ENCODE measurements at places on chromosomes 2 and 18. TPM values are rescaled to one million over a fixed set of nuclear protein-coding genes. Genes with fewer than 3 reads are reported as not detected.

GRCh38 chr18:77102259-77103040 lies 30.1 kb downstream of the MBP start:
- DNase-seq: no peak

- DNase-seq: peak; percentile 85
Observed at GRCh38 chr18:25230658-25231326, 121.2 kb downstream of the ZNF521 start.

DNA sequence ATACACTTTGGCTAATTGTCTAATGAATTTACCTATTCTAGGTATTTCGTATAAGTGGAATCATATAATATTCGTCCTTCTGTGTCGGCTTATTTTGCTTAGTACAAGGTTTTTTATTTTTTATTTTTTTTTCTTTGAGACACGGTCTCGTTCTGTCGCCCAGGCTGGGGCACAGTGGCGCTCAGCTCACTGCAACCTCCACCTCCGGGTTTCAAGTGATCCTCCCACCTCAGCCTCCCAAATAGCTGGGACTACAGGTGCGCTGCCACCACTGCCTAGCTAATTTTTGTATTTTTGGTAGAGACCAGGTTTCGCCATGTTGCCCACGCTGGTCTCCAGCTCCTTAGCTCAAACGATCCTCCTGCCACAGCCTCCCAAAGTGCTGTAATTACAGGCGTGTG lies 38.2 kb downstream of the PCBP1 start:
- DNase-seq: no peak

DNA sequence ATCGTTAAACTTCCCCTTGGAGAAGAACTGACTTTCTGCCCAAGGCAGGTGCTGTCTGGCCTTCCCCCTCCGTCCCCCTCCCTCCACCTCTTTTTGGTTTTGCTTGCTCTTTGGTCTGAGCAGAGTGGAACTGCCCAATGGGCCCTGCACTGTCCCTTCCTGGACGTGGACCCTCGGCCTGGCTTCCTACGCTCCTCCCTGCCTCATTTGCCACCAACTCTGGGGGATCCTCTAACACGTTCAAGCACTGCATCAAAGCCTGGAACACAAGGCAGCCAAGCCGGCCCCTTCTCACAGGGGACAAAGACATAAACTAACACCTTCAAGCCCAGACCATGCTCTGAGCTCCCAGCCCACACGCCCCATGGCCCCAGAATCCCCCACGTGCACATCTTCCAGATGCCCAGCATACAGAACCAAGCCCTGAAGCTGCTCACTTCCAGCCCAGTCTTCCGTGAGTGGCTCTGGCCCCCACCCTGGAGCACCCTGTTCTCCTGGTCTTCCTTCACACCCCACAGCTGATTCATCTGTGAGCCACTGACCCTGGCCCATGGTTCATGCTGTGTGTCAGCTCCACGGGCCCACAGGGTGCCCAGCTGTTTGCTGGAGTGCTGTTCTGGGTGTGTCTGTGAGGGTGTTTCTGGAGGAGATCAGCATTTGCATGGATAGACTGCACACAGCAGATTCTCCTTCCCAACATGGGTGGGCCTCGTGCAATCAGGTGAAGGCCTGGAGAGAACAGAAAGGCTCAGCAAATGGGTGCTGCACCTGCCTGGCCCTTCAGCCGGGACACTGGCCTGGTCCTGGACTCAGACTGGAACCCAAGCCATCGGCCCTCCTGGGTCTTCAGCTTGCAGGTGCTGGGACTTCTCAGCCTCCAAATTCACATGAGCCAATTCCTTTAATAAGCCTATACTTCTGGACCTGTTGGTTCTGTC lies 247.1 kb upstream of the SALL3 start:
- DNase-seq: no peak

DNA sequence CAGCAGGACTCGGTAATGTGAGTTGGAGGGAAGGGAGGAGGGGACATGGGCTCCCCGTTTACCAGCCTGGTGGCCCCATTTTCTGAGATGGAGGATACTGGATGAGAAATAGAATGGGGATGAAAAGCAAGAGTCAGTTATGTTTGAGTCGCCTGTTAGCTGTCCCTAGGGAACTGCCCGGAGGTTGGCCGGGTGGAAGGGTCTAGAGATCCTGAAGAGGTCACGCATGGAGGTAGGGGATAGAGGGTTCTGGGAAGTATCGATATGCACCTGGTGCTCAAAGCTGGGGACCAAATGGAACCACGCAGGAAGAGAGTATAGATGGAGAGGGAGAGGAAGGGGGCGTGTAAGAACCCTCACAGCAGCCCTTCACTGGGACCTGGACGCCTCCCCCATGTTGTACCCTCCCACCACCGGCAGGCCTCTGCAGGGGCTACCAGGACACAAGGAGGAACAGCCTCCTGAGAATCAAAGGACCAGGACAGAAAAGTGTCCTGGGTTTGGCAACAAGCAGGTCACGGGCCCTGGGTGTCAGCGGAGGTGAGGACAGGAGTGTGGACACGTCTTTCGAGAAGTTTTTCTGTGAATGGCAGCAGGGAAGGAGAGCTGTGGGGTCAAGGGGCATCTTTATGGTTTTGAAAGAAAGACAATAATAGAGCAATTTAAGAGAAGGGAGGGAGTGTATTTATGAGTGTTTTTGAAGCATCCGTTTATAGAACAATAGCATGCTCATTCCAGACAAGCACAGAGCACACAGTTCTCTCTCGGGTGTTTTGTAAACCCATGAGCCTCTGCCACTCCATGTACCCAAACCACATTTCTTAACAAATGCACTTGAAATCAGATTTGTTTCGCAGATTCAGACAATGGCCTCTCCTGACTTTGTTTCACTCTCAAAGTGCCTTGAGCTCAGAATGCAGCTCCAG lies 132.2 kb downstream of the SMAD7 start:
- DNase-seq: peak; percentile 49

Gene KYNU
- total RNA-seq: 2.3 TPM

Gene HSBP1L1
- total RNA-seq: 9.9 TPM
